ENCODE measurements at places on chromosomes 5 and 9.
A peak's percentile ranks its signal among the peaks of the same experiment; 100 is the strongest.

DNA sequence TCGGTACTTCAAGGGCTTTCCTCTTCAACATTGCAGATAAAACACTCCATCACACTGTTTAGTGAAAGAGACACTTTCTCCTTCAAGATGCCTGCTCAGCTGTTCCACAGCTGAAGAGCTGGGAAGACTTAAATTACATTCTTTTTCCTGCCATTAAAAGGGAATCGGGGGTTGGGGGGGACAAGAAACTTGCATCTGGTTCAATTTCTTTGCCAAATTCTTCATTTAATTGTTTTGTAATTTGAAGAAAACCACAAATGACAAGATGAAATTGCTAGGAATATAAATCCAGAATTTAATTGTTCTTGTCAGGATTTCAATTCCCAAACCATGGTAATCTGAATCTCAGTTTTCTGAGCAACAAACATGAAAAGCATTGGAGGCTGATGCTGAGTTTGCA, 478.3 kb downstream of the EBF1 start:
- DNase-seq: no peak

DNA sequence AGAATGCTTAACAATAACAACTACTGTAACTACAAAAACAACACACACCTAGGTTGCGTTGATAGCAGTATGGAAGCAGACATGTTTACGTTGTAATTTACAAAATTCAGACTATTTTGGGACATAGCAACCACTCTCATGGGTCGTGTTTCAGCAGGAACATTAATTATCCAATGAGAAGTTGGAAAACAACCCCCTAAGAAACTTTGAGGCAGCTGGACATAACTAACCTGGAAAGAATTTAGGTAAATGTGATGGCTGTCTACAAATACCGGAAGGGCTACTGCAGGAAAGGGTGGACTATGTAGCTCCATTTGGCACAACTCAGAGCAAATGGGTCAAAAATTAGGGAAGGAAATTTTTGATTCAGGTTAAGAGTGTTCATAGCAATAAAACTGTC, 409.3 kb downstream of the ADGRV1 start:
- DNase-seq: no peak

- DNase-seq: no peak
Observed at GRCh38 chr9:37324261-37324683, 98.2 kb upstream of the GRHPR start.

DNA sequence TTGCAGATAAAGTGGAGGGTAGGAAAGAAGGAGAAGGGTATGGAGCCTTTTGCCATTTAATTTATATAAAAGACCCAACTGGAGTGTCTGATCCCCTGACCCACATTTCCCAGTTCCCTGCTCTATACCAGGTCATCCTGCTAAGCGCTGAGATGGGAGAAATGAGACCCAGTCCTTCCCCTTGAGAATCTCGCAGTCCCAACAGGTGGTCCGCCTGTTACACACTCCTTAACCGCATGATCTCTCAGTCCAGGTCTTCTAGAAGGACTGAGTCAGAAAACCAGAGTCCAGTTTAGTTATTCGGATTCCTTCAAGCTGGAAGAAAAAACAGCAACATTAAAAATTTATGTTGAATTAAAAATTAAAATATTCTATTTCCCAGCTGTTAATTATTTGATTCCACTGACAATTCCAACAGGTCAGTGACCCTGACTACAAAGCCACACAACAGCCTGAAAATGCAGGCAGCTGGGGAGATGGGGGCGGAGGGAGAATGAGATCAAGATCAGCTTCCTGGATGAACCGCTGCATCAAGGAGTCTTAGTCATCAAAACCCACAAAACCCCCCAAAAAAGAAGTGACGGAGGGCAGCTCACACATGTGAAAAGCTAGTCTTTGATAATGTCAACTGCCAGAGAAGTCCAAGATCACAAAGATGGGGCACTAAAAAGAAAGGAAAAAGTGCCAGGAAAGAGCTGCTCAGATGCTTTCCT, 44.0 kb downstream of the GGTA1 start:
- DNase-seq: no peak

DNA sequence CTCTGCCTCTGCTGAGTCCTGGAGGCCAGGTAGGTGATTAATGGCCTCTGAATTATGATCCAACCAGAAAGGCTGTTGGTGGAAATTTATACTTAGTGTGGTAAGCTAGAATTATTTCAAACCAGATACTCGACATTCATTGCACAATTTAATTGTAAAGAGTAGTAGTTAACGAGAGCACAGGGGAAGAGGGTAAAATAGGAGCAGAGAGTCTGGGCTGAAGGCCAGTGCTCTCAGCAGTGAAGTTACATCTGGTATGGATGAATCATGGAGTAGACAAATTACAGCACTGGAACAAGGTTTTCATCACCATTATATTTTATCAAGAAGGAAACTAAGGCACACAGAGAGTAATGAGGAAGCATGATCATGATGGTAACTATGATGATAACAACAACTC, 92.5 kb downstream of the TLR4 start:
- no peak for DNase-seq

GRCh38 chr5:149636861-149637246, 55.6 kb downstream of the ARHGEF37 start:
- DNase-seq: peak; percentile 72

GRCh38 chr9:69122549-69123141, 51.4 kb upstream of the TJP2 start:
- DNase-seq: no peak

DNA sequence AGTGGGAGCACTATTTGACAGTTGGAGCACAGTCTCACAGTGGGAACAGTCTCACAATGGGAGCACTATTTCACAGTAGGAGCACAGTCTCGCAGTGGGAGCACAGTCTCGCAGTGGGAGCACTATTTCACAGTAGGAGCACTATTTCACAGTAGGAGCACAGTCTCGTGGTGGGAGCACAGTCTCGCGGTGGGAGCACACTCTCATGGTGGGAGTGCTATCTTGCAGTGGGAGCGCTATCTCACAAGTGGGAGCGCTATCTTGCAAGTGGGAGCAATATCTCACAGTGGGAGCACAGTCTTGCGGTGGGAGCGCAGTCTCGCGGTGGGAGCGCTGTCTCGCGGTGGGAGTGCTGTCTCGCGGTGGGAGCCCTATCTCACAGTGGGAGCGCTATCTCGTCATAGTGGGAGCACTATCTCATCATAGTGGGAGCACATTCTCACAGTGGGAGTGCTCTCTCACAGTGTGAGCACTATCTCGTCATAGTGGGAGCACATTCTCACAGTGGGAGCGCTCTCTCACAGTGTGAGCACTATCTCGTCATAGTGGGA, 56.1 kb downstream of the MED10 start:
- no peak for DNase-seq

GRCh38 chr9:135241381-135242048, 154.0 kb downstream of the OLFM1 start:
- DNase-seq: no peak

DNA sequence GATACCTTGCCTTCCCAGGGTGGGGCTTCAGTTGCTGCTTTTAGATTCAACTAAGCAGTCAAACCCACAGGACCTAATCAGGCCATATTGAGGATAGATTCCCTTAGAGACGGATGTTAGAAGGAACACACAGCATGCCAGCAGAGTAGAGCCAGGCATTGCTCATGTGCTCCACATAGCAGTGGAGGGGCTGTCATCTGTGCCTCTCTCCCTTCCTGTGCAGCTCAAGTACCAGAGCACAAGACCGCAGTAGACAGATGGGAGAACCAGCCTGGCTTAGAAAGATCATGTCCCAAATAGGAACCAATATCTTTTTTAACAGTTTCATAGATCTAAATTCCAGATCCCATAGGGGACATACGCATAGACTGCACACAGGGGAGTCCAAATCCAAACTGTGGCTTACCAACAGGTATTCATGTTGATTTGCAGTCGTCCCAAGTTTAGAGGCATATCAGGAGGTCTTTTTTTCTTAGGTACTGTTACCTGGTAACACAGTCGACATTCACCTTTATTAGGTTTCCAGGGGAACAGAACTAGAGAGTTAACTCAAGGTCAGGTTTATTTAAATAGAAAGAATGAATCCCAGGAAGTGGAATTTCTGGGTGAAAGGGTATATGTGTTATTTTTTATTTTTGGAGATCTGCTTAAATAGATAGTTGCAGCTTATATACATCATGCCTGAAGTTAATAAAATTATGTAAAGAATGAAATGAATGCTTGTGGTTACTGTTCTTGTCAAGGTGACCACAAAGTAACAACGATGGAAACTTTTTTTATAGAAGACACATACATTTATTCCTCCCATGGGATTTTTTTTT, 43.5 kb upstream of the PCAT7 start:
- DNase-seq: no peak

GRCh38 chr5:37836592-37837413, 3.0 kb downstream of the GDNF start:
- DNase-seq: no peak

DNA sequence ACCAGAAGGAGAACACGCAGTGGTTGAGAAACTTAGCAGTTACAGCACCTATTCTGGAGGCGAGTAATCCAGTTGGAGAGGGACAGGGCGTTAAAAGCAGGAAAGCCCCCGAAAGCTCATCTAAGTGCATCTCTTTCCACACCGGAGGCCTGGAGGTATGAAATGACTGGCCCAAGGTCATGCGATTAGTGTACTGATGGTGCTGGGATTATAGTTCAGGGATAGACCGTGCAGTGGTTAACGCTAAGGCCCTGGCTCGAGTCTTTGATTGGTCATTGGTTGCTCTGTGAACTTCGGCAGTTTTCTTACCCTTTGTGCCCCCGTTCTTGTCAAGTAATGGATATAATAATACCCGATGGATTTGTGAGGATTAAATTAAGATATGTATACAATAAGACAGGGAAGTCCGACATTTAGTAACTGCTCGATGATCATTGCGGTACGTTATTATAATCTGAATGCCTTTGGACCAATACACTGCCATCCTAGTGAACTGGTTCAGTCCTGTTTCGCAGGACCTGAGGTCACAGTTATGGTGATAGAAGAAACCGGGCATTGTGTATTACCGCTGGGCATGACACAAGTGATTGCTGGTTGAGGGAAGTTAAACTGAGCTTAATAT, 960 bp downstream of the CANX start:
- DNase-seq: peak; percentile 11

DNA sequence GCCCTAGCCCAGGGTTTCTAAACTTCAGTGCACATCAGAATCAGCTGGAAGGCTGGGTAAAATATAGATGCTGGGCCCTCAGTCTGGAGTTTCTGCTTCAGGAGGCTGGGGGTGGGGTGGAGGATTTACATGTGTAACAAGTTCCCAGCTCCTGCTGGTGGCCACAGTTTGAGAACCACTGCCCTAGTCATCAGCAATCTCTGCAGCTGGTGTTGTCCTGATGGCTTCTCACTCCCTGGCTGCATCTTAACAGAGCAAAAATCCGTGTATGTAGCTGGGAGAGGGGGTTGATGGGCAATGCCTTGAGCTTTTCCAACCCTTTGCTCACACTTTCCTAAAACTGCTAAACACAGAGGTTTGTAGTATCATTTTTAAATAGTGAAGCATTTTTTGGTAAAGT, 186.0 kb upstream of the KLF9 start:
- DNase-seq: no peak

GRCh38 chr5:38557308-38557710, 863 bp upstream of the LIFR start:
- no peak for DNase-seq

- DNase-seq: no peak
Observed at GRCh38 chr5:98975223-98975622, 46.4 kb upstream of the CHD1 start.

DNA sequence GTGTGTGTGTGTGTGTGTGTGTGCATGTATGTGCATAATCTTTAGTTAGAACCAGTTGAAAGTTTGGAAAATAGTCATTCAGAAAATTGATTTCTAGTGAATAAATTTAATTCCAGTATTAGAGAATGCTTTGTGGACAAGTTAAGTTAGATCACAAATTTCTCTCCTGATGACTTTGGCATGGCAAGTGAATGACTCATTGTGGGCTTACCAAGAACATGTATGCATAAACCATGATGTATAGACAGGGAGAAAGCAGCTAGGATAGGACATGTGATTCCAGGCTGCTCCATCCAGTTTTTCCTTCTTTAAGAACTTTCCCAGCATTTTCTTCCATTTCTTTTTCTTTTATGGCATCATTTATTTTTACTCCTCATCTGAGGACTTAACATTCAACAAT, 85.7 kb upstream of the SGCD start:
- no peak for DNase-seq

GRCh38 chr5:34709861-34710673, 53.9 kb downstream of the RAI14 start:
- DNase-seq: no peak

DNA sequence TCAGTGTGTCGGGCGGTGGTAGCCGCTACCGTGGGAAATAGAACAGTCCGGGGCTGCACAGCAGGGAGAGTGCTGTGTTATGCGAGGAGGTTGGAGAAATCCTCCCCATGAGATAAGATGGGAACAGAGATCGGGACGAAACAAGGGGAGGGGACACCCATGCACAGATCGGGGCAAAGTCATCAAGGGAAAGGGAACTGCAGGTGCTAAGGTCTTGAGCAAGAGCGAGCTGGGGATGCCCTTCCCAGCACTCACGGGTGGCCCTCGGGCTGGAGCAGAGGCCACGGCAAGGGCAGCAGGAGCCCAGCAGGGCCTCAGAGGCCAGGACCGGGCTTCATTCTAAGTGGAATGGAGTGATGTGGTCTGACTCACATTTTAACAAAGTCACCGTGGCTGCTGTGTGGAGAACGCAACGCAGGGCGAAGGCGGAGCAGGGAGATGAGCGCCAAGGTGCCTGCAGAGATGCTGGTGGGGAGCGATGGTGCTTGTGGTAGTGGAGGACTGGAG, 7.7 kb downstream of the IL13 start:
- no peak for DNase-seq

GRCh38 chr5:122229551-122229950, 82.5 kb upstream of the SNCAIP start:
- no peak for DNase-seq

GRCh38 chr5:78611126-78611605, 37.4 kb downstream of the LHFPL2 start:
- no peak for DNase-seq

GRCh38 chr9:137286975-137287383, 9.5 kb downstream of the TOR4A start:
- peak; percentile 82 for DNase-seq

DNA sequence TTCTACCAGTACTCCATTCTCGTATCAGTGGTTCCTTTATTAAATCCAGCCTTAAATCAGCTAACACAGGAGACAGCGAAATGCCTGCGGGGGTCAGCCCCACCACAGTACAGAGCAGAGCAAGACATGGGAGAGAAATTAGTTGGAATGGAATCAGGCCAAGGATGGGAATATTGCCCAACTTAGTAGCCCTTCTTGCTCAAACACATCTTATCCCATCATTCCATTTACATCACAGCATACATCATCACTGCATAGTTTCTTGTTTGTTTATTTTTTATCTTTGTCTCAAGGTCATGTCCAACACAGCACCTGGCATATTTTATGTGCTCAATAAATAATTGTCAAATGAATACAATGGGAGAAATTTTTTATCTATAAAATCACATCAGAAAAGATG, 34.3 kb upstream of the DAB2 start:
- no peak for DNase-seq

- no peak for DNase-seq
Observed at GRCh38 chr5:54671111-54671531, 153.6 kb downstream of the SNX18 start.

All from SHP77 (cell line).